ENCODE measurements at places on chromosomes 1 and 21. TPM values are rescaled to one million over a fixed set of nuclear protein-coding genes. Genes with fewer than 3 reads are reported as not detected.
A peak's percentile ranks its signal among the peaks of the same experiment; 100 is the strongest.

DNA sequence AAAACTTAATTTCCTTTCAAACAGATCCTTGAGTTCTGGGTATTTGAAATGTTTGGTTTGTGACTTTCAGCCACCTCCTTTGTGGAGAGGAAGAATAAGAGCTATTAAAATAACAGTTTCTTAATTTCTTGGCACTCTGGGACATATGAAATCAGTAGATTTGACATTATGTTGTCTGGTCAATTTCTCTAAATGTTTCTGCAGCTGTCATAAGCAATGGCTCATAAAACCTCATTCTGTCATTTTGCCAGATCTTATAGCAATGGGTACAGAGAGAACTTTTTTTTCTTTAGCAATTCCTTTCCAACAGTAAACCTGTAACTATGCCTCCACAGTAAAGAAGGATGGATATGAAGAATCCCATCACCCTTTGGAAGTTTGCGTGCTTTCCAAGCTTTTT lies 52.6 kb downstream of the LAMC1 start:
- DNase-seq: peak; percentile 68

DNA sequence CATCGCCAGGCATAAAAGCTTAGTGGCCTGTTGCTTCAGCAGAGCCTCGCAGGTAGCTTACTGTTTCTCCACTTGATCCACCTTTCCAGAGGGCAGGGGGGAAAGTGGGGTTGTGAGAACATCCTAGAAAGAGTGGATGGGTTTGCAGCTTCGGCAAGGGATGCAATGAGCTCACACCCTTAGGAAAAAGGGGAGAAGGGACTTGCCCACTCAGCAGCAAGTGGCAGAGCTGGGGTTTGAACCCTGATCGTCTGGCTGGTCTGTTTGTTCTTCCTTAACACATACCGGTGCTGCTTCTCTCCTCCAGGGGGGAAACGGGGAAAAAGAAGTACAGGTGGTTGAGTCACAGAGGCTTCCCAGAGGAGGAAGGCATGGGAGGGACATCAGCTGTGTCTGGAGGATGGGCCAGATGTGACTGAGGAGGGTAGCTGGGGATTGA lies 1.0 kb downstream of the TMEM201 start:
- DNase-seq: peak; percentile 8

- DNase-seq: no peak
Measured at GRCh38 chr1:119664067-119664466, 16.0 kb upstream of the ZNF697 start.

- DNase-seq: no peak
Measured at GRCh38 chr1:14251871-14252270, 346.6 kb upstream of the KAZN start.

- no peak for DNase-seq
Measured at GRCh38 chr1:211908453-211908852, 77.9 kb upstream of the LPGAT1 start.

GRCh38 chr1:84772428-84772943 lies 82.2 kb upstream of the SSX2IP start:
- peak; percentile 78 for DNase-seq

GRCh38 chr21:46213620-46214286 lies 14.8 kb downstream of the LSS start:
- DNase-seq: no peak

- DNase-seq: no peak
Measured at GRCh38 chr1:194705123-194705854, 1518.9 kb upstream of the B3GALT2 start.

DNA sequence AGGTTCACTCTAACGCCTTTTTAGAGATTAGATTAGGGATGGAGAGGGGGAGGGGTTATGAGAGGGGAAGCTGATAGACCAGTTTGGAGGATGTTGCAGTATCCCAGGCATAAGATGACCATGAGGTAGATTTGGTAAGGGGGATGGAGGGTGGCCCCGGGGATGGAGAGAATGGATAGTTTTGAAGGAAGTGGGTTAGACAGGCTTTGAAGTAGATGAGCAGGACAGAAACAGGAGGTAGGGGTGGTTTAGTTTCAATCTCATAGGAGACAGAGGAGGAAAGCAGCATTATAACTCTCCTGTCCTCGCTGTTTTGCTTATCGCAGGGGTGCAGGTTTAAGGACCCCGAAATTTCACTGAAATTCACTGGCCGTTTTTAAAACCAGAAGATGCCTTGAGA lies 11.8 kb downstream of the UBIAD1 start:
- no peak for DNase-seq

DNA sequence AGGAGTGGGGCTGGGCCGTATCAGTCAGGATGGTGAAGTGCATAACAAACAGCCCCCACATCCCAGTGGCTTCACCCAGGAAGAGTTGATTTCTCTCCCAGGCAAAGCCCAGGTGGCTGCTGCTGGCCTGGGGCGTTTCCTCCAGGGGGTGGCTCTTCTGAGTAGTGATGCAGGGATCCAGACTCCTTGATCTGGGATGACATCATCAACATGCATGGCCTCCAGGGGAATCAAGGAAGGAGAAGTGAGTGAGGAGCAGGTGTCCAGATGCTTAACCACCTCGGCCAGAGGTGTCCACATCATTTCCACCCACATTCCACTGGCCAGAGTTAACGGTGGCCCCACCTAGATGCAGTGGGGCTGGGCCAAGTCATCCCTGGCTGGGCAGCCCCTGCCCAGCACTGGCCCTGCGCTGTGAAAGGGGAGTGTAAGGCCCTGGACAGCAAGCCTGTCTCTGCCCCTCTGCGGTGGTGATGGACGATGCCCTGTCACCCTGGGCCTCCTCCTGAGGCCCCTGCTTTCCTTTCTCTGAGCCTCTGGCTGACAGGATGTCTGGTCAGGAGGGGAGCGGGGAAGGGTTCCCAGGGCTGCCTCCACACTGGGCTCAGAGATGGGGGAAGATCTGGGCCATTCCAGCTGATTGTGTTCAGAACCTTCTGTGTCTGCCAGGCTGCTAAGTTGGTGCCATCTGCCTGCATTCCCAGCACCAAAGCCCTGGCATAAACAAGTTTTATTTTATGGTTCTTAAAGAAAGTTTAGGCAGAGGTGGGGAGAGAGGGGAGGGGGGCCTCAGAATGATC lies 598.2 kb downstream of the MATN1 start:
- no peak for DNase-seq

DNA sequence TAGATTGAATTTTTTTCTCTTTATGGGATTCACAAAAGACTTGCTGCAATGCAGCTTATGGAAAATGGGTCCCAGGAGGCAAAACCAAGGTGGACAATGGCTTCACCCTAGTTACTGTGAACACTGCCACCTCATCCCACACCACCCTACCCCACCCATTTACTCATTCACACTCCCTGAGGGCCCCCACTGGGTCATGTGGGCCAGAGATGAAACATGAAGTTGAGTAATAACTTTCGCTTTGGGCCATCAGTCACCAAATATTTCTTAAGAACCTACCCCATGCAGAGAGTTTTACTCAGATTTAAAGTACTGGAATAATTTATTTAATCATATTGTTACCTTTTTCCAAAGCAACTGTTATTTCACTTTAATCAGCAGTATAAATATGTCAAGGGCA lies 191.8 kb downstream of the TPR start:
- DNase-seq: peak; percentile 16

SLC30A2 gene
- not detected for total RNA-seq
